ENCODE measurements at places on chromosomes 12 and 14.
A peak's percentile ranks its signal among the peaks of the same experiment; 100 is the strongest.

DNA sequence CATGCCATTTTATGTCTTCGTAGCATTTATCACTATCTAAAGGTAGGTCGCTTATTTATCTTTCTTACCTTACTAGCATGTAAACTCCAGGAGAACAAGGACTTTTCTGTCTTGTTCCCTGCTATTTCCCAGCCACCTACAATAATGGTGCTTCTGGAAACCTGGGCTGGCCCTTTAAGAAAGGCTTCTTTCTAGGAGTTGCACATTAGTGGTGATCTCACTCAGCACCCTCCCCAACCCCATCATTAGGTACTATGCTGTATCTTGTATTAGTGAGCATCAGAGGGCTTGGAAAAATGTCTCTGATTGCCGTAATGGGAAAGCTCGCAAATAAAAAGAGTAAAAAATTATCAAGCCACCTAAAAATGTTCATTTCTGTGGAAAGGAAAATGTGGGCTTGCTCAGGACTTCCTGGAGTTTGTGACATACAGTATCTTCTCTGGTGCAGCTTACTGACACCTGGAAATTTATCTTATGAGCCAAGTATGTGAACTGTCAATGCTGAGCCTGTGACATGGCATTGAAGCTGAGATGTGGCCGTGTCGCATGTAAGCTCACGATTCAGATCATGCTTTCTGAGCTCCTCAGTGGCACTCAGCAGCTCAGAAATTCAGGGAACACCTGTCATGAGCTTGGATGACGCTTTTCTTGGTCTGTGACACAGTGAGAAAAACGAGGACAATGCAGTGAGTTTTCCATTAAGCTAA lies 12.4 kb downstream of the CCDC92 start:
- no peak for DNase-seq

DNA sequence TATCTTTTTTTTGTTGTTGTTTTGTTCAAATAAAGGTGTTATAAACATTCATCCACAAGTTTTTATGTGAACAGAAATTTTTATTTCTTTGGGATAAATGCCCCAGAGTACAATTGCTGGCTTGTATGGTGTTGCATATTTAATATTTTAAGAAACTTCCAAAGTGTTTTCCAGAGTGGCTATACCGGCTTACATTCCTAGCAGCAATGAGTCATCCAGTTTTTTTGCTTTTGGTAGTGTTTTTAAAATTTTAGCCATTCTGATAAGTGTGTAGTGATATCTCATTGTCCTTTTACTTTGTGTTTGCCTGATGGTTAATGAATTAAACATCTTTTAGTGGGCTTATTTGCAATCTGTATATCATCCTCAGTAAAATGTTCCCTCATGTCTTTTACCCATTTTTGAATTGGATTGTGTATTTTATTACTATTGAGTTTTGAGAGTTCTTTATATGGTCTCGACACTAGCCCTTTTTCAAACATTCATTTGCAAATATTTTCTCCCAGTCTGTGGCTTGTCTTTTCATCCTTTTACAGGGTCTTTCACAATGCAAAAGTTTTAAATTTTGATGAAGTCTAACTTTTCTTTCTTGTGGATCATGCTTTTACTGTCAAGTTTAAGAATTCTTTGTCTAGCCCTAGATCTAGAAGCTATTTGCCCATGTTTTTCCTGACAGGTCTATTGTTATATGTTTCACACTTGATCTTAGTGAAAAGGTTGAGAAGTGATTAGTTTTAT lies 29.5 kb downstream of the PPP4R4 start:
- DNase-seq, result no peak

GRCh38 chr12:70260646-70261045 lies 17.4 kb downstream of the CNOT2 start:
- DNase-seq, result no peak

- no peak for DNase-seq
Measured at GRCh38 chr12:48340943-48341342, 9.8 kb downstream of the ZNF641 start.

DNA sequence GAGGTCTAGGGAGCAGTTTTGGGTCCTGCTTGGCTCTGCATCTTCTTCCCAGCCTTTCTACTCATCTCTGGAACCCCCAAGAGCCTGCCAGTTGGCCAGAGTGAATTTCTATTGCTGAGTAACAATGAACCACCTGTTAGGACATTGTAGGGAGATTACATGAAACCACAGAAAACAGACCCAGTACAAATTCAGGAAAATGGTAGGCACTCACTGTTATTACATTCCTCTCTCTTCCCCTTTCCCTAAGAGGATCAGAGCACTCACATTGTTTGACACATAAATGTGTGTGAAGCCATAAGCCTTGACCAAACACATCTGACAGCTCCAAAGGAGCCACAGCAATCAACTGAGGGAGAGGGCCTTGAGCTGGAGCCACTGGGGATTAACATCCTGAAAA lies 216.1 kb downstream of the TMEM132D start:
- no peak for DNase-seq

- DNase-seq, result no peak
Measured at GRCh38 chr14:22557846-22558220, 31.2 kb downstream of the DAD1 start.

- no peak for DNase-seq
Measured at GRCh38 chr14:84783511-84783910, 746.4 kb upstream of the FLRT2 start.

DNA sequence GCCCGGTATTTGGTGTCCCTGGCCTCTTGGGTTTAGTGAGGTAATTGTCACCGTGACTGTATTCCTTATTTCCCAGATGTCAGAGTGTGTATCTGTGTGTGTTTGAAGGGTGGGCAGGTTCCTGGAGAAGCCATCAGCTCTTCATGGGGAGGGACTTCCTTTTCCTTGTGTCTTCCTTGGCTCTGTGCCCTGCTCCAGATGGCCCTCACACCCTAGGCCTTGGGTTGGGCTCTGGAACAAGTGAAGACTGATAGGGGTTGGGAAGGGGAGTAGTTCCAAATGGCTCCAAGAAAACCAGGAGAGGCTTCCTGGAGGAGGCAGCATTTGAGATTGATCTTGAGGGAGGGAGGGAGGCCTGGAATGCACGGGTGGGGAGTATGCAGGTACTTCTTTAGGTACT lies 43.8 kb upstream of the PRIMA1 start:
- no peak for DNase-seq

- no peak for DNase-seq
Measured at GRCh38 chr12:81211306-81211705, 133.4 kb downstream of the ACSS3 start.

- no peak for DNase-seq
Measured at GRCh38 chr12:63985456-63985855, 141.0 kb downstream of the SRGAP1 start.

DNA sequence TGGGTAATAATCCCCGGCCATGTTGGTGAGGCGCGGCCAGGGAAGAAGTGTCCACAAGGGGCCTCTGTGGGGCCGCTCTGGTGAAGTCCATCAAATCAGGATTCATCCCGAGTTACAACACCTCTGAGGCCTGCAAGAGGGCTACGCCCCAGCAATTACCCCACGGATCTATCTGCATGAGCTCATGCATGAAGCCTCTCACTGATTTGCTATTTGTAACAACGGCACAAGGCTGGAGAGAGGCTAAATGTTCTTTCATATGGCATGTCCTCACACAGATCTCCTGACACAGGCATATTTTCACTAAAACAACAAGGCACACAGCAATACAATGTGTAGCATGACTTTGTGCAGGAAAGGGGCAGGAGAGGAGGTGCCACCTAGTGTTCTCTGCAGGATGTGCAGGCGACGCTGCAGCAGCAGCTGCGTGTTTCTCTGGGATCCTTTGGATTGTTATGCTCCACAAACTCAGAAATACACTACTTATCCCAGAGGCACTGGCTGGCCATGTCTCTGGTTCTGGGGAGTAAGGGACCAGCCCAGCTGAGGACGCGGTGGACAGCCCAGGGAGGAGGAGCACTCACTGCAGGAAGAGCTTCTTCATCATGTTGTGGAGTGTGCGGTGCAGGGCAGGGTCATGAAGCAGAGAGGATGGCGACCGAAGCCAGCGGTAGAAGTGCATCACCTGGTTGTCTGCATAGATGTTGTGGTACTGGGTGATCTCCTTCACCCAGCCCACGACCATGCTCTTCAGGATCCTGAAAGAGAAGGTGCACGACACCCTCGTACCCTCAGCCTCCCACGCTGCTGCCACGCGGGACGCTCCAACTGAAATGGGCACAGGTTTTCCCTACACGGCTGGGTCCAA lies 20.2 kb downstream of the P2RX2 start:
- DNase-seq, result no peak

GRCh38 chr12:111442301-111443045 lies 36.8 kb downstream of the SH2B3 start:
- no peak for DNase-seq

- DNase-seq, result no peak
Measured at GRCh38 chr12:59122784-59123183, 202.5 kb upstream of the LRIG3 start.

GRCh38 chr14:104512771-104513640 lies 66.6 kb upstream of the C14orf180 start:
- peak; percentile 62 for DNase-seq

GRCh38 chr12:107417004-107417403 lies 268.6 kb upstream of the PWP1 start:
- no peak for DNase-seq

DNA sequence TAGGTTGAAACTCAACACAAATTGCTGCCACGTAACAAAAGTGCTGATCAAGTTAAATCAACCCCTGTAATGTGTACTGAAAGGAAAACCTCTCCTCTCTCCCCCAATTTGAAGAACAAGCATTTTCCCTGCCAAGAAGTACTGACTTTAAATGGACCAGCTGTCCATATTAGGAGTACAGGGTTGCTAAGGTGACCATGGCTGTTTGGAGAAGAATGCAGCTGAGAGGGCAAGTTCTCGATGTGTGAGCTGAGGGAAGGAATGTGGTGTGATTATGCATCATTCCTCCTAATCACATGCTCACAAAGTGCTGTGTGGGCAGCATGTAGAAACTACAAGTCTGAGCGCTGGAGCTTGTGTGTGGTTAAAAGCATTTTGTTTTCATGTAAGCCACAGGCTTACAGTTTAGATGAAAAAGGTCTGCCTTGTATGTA lies 50.9 kb upstream of the CCT2 start:
- DNase-seq, result no peak

DNA sequence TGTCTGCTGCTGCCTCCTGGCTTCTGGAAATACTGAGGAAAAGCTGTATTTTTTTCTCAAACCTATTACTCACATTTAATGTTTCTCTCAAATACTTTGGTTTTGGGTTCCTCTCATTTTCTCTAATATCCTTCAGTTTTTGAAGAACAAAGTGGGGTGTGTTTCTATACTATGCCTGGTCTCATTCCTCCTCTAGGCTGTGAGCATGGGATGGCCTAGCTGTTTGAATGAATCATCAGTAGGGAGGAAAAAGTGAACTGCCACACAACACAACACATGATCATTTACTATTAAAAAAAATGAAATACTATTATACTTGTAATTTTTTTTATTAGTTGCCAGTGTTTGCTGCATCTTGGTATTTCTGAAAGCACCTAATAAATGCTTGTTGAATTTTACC lies 11.3 kb upstream of the SMCO3 start:
- no peak for DNase-seq

DNA sequence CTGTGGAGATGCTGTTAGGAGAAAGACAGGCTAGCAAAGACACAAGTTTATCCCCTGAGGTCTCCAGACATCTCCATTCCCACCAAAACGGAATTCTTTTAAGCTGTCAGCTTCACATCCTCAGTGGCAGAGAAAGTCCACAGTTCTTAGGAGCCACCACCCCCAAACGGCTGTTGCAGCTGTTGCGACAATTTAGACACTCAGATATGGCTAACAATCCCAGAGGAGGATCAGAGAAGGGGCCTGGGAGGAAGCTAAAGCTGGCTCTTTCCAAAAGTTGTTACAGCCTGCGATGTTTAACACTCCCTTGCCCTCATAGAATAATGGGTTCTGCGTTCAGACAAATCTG lies 1.9 kb upstream of the ATP5MC2 start:
- no peak for DNase-seq

- no peak for DNase-seq
Measured at GRCh38 chr12:98656289-98657101, 11.4 kb downstream of the APAF1 start.

- DNase-seq, result no peak
Measured at GRCh38 chr12:106113824-106114446, 24.8 kb downstream of the NUAK1 start.

GRCh38 chr12:28507033-28507432 lies 316.8 kb downstream of the CCDC91 start:
- DNase-seq, result no peak

GRCh38 chr14:100107236-100107635 lies 42.0 kb downstream of the EVL start:
- no peak for DNase-seq

- DNase-seq, result no peak
Measured at GRCh38 chr12:14057895-14058294, 76.5 kb upstream of the GRIN2B start.

- no peak for DNase-seq
Measured at GRCh38 chr12:22574921-22575320, 30.6 kb upstream of the C2CD5 start.

GRCh38 chr14:96205978-96206360 lies 1.3 kb downstream of the BDKRB2 start:
- DNase-seq, result no peak

DNA sequence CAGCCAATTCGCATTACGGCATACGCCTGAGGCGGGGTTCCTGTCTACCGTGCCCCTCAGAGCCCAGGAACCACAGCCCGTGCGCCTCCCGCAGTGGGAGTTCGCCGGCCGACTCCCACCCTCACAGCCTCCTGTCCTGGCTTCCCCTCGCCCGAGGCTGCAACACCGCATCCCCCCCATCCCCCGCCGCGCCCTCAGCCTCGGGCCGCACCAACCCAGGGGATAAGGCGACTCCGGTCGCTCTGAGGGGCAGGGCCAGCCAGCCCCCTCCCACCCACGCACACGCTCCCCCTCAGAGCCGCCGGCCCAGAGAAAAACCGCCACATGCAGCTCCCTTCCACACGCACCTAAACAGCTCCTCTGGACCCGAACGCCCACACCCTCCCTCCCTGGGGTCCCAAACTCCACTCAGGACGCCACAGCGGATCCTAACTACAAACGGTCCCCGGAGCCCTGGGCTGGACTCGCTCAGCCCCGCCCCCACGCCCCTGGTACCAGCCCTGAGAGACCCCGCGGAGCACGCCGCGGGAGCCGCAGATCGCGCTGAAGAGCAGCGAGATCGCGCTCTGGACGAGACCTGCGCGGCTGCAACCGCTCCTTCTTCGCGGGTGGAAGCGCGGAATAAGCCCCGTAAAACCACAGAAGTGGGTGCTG lies at the start of gene C14orf39:
Gene C14orf39, minus strand, starts transcription at position 466 of the 654 bp plus-strand sequence. CDS start 985 bp downstream, outside the sequence.
- DNase-seq, result no peak
